ENCODE measurements at places on chromosomes 11 and 22.

DNA sequence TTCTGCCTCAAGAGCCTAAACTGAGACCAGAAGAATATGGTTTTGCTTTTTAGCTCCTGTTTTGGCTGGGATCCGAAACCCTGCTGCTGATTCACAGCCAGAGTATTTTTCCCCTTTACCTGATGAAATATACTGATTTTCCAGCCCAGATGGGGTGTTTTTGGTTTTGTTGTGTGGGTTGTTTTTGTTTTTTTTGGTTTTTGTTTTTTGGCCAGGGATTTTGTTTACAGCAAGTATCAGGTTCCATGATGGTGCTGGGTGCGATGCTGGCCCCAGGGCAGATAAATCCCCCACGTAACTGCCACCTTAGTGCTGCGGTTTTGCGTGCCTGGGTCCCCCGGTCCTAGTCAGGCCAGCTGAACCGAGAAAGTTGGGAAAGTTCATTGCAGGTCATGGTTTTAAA lies 103.7 kb downstream of the ZBTB16 start:
- no peak for DNase-seq

DNA sequence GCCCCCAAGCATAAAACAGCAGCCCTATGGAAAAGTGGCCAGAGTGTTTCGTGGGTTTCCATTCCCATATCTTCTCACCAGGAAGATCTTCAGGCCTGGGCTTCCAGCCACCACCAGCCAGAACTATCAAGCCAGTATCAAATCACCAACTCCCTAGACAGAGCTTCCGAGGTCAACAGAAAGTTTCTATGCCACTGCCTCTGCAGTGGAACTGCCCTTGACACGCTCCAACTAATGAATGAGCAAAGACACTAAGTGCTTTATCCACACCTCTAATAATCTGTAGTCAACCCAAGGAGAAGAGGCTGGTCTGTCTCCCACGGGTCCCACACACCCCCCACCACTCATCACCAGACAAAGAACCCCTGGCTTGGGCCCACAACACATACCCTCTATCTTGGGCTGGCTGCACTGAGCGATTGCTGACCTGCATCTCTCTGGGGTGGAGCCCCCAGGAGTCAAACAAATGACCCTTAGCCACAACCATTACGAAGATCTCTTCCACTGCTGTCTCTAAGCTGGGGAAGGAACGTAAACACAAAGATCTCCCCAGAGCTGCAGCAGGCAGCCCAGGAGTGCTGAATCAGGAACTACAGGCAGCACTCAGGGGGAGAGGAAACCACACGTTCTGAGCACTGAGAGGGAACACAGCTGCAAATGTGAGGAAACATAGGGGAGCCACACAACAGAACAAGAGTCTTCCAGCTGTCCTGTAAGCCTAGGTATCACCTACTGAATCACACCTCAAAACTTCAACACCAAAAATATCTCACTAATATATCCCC lies 9.7 kb downstream of the OR5AN1 start:
- DNase-seq = no peak

DNA sequence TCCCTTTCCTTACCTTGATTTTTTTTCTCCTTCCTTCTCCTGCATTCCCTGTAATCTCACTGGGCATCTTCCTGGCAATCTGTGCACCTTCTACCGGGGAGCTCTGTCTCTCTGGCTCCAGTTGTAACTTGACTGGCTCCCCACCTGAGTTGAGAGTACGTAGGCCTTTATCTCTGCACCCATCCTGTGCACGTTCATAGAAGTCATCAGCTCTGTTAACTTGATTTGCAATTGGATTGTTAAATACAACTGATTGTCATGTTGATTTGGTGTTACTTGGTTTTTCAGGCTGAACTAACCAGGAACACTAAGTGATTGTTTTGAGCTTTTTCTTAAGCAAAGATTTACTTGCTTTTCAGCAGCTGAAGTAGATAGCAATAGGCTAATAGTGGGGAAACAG lies 11.8 kb downstream of the SWAP70 start:
- no peak for DNase-seq

GRCh38 chr11:27212248-27212780 lies 150.7 kb downstream of the CCDC34 start:
- DNase-seq = no peak

GRCh38 chr22:23537416-23537815 lies 42.7 kb downstream of the IGLL1 start:
- DNase-seq = no peak

DNA sequence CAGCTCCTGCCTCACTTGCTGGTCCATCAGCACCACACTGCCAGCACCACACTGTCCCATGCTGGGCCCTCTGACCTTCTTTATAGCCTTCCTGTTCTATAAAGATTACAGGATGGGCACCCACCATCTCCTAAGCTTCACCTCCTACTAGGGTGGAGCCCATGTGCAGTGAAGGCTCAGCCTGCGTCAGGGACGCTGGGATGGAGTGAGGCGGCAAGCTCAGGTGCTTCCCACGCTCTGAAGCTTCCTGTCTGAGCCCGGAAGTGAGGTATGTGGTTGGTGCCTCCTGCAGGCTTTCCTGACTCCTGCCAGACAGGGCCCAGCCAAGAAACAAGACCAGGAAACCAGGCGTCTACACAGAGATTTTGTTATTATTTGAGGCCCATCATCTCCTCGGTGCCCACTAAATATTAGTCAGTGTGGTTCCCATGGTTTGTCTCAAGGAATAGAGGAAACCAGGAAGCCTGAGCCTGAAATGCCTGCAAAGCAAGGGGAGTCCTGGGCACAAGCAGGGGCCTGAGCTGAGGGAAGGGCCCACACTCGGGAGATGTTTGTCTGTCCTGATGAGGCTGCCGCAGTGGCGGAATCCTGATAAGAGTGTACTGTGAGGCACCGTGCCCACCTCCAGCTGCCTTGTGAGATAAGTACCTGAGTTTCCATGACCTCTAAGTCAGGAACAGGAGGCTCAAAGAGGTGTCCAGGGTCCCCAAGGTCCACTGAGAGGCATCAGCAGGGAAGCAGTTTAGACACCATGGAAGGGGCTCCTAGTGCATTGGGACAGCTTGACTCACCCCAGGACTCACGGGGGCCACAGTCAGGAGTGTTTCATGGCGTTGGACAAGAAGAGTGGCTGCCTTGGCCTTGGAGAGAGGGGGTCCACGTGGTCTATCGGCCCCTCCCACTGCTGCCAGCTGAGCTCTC lies 22.0 kb downstream of the RSPH14 start:
- DNase-seq = peak; percentile 69

DNA sequence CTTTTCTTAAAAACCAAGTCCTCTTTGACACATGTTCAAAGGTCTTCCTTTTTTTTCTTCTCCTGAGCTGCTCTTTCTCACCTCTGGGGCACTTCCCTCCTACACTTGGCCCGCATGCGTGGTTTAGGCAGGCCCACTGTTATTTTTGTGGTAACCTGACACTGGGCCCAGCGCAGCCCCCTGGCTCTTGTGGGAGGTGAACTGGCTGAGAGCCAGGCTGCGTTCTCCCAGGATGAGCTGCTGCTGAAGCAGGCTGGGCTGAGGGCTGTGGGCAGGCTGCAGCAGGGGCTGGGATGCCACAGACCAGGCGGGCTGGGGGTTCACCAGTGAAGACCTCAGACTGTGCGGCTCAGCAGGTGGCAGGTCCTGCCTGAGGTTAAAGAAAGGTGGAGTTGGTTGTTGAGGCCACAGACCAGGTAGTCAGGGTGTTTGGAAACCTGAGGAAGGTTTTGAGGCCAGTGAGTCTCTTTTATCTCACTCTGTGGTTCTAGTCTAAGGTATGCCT lies 72.4 kb downstream of the TEAD1 start:
- no peak for DNase-seq

DNA sequence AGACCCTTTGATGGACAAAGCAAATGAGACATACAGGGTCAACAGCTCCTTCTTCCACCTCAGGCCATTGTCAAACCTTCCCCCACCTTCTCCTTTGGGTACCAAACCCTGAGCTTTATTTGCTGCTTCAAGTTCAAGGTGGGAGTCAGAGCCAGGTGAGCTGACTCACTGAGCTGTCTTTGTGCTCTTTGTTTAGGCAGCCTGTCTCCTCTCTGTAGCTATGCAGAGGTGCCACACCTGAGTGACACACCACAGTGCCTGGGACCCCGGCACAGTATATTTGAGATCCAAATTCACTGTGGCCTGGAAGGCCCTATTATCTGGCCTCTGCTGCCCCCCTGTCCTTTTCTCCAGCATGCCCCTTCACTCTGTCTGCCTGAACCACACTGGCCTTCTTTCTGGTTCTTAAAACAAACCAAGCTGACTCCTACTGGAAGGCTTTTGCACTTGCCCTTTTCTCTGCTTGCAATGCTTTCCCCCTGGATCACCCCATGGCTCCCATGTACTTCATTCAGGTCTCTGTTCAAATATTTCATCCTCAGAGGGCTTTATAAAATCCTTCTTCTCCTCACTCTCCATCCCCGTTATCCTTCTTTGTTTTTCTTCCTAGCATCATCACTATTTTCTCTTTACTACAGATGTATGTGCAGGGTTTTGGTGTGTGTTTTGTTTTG lies 16.1 kb downstream of the LMO2 start:
- no peak for DNase-seq

DNA sequence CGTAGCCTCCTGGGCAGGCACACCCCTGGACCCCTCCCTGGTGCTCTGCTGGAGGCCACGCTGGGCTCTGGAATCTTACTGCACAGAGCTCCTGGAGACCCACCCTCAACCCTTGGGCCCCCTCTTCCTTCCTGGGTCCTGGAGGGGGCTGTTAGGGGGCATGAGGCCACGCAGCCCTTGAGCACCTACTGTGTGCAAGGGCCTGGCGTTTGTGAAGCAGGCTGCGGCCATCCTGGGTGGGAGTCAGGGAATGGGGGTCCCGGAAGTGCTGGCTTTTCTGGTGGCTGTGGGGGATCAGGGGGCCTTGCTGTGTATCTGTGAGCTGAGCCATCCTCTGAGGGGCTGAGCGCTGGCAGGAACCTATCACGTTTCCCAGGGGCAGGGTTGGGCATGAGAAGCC lies 40.9 kb upstream of the CCDC188 start:
- DNase-seq = no peak

GRCh38 chr11:3942956-3943497 lies 87.6 kb downstream of the STIM1 start:
- no peak for DNase-seq

GRCh38 chr11:86162239-86162638 lies 82.3 kb upstream of the EED start:
- DNase-seq = no peak

DNA sequence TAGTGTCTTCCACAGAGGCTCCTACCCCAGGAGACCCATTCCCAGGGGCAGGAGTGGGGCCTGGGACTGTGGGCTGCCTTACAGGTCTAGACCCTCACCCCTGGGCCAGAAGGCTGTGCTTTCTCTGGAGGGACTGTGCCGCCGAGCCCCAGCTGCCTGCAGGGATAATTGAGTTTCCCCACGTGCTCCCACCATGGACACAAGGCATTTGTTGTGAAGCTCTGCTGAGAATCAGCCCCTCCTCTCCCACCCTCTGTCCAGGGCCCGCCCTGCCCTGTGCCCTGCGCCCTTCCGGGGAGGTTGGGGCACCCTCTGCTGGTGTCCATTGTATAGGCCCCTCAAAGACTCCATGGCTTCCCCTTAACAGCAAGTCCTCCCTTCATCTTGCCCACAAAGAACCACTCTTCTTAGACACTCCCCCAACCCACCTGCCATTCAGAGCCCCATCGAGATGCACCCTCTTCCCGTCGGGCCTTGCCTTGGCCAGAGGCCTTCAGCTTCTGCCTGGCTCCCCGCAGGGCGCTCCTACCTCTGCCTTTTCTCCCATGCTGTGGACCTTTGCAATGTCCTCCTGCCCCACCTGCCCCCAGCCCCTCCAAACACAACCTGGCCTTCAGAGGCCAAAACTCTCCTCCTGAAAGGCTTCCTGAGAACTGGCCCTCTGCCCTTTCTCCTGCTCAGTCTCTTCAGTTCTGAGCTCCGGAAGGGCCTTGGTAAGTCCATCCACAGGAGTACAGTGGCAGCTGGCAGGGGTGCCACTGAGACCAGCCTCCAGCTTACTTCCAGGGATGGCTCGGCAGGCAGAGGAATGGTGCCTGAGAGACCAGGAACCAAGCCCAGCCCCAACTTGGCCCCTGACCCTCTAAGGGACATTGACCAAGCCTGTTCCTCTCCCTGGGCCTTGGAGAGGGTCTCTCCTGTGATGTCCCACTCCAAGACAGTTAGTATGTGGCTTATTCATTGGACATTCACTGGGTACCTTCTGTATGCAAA lies 22.4 kb downstream of the DUSP8 start:
- no peak for DNase-seq

GRCh38 chr11:11806074-11806473 lies 35.7 kb upstream of the USP47 start:
- DNase-seq = no peak

- no peak for DNase-seq
Measured at GRCh38 chr11:12449961-12450715, 72.8 kb downstream of the PARVA start.

GRCh38 chr11:27882066-27882697 lies 181.9 kb upstream of the BDNF start:
- no peak for DNase-seq

DNA sequence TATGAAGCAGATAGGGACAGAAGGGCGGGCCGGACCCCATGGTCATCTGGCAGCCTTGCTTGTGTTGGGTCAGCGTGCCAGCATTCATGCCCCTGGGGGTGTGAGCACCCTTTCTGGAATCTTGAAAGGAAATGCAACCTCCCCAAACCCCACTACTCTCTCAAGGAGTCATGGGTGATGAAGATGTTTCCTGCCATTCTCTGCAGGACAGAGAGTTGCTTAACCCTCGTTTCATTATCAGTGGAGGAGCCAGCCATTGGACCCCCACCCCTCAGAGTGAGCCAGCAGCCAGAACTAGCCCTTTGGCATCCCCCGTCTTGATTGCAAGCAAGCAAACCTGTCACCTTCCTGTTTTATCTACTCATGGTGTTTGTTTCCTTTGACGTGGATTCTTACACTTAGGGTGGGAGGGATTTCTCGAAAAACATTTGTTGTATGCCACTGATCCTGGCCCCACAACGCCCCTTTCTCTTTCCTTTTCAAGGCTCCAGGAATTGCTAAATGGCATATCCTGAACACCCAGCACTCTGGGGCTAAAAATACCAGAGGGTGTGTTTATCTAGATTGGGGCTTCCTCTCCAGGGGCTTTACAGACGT lies 258.3 kb downstream of the ETS1 start:
- no peak for DNase-seq

- DNase-seq = no peak
Measured at GRCh38 chr11:130881475-130882137, 34.7 kb downstream of the SNX19 start.

GRCh38 chr11:118061586-118062125 lies 15.2 kb upstream of the TMPRSS4 start:
- DNase-seq = no peak

- peak; percentile 19 for DNase-seq
Measured at GRCh38 chr22:17781319-17782031, 7.2 kb upstream of the BID start.

GRCh38 chr11:128346804-128347203 lies 240.6 kb downstream of the ETS1 start:
- DNase-seq = no peak
